ENCODE measurements at places on chromosomes 4 and X.

DNA sequence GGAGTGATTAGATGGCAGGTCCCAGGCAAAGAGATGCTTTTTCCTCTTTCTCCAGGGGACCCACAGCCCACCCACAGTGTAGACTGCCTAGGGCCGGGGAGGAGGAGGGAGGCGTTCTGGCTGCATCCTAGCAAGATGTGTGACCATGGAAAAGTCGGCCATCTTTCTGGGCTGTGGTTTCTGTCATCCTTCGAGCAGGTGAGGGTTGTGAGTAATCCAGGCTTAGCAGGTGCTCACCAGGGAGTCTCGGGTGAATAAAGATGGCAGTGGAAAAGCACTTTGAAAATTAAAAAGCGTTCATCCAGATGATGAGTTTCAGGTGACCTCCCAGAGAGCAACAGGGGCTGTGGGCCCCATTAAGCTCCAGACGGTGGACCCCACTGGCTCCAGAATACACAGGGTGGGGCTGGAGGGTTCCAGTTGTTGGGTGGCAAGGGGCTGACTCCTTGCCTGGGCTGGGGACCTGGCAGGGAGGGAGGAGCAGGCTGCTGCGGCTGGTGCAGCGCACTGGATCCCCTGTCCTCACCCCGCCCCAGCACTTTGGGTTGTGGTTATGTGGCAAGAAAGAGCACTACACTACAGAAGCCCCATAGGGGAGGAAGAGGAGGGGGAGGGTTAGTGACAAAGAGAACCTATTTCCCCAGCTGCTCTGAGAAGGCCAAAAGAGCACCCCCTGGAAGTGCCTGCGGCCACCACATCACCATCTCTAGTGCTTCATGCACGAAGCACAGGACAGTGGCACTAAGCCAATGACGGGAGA, 23.7 kb downstream of the ELF4 start:
- no peak for DNase-seq

DNA sequence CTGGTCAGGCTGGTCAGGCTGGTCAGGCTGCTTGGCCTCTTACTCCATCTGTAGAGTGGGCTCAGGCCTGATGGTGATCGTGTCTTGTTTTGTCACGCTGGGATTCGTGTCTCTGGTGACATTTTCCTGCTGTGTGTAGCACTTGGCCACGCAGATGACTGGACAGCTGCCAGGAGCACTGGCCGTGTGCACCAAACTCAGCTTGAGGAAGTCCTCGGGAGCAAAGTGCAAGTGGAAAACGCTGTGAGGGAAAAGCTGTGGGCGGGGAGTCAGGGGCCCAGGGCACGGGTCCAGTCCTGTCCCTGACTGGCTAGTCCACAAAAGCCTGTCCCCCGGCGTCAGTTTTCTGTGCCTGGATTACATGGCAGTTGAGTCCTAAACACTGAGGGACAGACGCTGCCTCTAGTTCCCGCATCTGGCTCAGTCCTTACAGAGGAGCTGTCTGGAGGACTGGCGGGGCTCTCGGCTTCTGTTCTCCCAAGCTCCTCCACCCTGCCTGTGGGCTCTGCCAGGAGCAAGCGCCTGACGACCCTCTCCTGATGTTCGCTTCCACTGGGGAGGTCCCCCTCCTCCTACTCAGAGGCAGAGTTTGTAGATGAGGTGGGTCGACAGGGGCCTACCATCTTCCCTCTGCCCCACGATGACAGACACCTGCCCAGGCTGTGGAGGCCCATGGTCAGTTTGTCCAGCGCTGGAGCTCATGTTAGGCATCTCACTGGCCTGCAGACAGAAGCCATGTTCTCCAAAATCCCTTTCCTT, 35.9 kb upstream of the GRPEL1 start:
- no peak for DNase-seq

- no peak for DNase-seq
Measured at GRCh38 chrX:66221856-66222255, 57.8 kb downstream of the HEPH start.

GRCh38 chr4:4766564-4766963, 92.9 kb upstream of the MSX1 start:
- DNase-seq = no peak

- DNase-seq = no peak
Measured at GRCh38 chr4:139450586-139450985, 3.3 kb upstream of the RAB33B start.

DNA sequence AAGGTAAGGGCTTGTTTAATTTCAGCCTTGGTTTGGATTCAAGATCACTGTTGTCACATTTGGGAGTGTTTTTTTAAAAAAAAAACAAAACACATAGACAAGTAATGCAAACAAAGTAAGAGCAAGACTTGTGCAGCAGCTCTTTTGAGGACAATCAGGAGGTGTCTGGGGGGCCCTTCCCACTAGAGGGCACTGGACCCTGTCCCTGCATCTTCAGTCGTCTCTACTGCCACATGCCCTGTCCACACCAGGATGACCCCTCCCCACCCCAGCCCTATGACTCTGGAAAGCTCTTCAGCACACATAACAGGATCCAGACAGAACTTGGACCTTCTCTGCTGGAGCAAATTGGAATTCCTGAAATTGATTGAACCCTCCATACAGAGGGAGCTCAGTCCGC, 71.0 kb downstream of the USP46 start:
- no peak for DNase-seq

DNA sequence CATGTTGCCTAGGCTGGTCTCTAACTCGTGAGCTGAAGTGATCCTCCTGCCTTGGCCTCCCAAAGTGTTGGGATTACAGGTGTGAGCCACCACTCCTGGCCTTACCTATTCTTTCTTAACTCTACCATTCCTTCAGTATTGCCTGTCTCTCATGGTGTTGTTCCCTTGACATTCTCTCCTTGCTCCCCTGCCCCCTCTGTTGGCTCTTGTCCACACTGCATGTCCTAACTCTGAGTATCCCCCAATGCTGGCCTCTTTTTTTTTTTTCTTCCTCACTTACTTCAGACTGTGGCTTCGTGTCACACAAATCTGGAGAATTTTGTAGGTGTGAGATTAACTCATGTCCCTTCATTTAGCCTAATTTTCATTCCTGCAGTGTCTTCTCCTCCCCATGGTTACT, 22.9 kb upstream of the FRMPD4 start:
- no peak for DNase-seq

GRCh38 chr4:34922325-34922724, 1322.0 kb downstream of the ARAP2 start:
- DNase-seq = no peak

DNA sequence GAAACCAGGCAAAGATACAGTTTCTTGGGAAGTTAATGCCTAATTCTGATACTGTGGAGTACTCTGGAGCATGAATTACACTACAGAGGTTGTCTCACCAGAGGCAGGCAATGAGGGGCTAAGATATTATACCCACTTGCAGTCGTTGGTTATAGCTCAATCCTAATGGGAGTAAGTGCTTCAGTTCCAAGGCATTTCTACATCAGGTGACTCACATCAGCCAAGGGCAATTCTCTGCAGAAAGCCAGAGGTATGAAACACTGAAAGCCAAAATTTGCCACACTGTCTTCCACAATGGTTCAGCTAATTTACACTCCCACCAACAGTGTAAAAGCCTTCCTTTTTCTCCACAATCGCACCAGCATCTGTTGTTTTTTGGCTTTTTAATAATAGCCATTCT, 174.0 kb upstream of the IL15 start:
- no peak for DNase-seq

DNA sequence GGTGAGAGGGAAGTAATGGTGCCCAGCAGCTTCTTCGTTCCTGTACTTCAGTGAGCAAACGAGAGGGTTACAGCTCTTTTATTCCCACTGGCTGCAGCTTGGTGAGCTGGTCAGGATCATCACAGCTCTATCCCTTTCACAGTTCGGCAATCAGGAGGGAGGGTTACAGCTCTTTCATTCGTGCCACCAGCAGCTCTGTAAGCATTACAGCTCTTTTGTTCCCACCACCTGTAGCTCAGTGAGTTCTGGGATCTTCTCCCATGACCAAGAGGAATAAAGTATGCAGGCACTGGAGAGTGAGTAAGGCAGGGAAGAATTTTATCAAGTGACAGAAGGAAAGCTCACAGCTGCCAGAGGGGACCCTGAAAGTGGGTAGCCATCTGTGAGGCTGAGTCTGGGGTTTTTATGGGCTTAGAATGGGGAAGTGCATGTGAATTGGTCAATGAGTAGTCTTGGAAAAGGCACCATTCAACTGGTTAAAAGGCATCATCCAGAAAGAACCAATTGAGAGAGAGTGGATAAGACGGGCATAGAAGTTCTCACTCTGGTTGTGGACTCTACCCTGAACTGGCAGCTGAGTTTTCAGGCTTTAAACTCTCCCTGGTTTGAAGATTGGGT, 123.7 kb downstream of the COX18 start:
- DNase-seq = no peak

DNA sequence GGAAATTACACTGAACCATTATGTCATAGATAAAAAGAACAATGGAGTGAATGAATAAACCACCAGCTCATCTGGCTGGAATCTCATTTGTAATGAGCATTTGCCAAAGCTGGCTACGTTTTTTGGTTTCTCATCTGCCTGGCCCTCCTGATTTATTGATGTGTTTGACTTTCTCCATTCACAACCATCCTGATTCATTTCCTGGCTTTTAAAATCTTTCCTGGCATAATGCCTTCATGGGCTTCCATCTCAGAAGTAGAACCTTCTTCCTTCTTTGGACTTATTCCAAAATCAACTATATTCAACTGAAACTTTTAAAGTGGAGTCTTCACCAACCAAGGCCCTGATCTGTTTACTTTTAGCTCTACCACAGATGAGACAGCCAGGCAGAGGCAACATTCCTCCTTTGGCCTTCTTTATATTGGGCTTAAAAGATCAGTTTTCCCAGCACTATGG, 36.0 kb upstream of the ARSJ start:
- DNase-seq = no peak

GRCh38 chr4:14771094-14771493, 231.2 kb upstream of the CPEB2 start:
- DNase-seq = no peak

DNA sequence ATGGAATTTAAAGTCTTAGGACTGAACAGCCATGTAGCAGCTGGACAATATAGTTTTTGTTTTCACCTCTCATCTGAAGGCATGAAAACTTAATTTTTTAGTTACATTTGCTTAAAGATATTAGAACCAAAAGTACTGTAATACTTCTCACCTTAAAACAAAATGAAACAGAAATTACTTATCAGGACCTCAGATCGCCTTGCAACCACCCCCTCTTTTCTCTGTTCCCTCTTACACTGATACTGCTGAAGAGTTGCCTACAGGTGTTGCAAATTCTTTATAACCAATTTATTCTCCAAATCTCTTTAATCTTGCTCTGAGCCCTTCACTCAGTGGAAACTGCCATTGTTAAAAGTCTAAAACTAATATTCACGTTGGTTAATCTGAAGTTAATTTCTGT, 145.0 kb downstream of the SPCS3 start:
- DNase-seq = no peak

- DNase-seq = peak; percentile 30
Measured at GRCh38 chr4:6658597-6659075, 18.2 kb downstream of the MRFAP1 start.

GRCh38 chrX:31355206-31355955, 283.5 kb upstream of the FTHL17 start:
- DNase-seq = no peak

DNA sequence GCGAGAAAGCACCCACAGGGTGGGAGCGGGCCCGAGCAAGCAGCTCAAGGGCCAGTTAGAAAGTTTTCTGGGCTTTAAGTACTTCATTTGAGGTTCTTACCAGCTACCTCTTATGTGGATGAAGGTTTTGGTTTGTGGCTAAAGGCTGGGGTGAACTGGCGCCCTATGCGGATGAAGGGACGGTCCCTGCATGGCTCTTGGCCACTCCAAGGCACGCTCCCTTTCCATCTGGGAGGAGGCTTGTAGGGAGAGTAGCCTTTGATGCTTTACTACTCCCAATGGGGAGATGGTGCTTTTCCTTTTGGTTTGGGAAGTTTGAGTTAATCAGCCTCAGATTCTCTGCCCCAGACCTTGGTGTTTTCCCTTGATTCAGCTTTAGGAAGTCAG, 17.7 kb downstream of the MRFAP1 start:
- no peak for DNase-seq

GRCh38 chr4:7224001-7224400, 31.7 kb downstream of the SORCS2 start:
- no peak for DNase-seq

DNA sequence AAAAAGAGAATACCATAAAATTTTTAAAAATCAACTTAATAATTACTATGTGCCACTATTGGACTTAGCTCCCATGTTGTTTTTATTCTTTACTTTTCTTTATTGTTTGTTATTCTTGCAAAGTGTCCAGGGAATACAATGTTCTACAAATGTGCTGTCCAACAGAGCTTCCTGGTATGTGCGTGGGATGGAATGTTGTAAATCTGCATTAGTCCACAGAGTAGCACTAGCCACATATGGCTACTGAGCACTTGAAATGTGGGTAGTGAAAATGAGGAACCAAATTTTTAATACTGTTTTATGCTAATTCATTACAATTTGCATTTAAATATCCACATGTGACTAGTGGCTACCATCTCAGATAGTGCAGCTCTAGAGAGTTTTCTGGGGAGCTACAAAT, 14.3 kb upstream of the CORIN start:
- no peak for DNase-seq

GRCh38 chrX:84248226-84248625, 60.2 kb upstream of the RPS6KA6 start:
- DNase-seq = no peak

- no peak for DNase-seq
Measured at GRCh38 chr4:182015014-182015413, 228.2 kb upstream of the TENM3 start.

Measured in activated T-cell treated with anti-CD3 and anti-CD28 coated beads for 4 hours (primary cell).